ENCODE measurements at places on chromosomes 12 and 14.

DNA sequence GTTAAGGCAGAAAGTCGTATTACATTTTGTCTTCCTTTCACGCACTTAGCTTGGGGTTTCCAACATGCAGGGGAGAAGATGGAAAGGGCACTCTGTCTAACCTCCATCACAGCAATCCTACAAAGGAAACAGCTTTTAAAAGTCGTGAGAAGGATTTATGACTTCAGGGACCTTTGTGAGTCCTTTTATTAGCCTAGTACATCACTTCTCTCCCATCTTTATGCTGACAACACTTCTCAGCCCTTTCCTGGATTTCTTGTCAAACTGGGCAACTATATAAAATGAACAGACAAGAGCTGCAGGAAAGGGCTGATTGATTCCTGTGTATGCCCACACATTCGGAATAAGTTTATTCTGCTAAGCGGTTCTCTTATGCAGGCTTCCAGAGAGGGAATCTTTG, 159.0 kb downstream of the DERA start:
- DNase-seq, result no peak

GRCh38 chr12:70670948-70671347, 33.7 kb upstream of the PTPRB start:
- no peak for DNase-seq

GRCh38 chr14:67584978-67585377, 15.1 kb downstream of the PIGH start:
- no peak for DNase-seq

GRCh38 chr14:101506926-101507835, 54.1 kb upstream of the DIO3 start:
- DNase-seq, result no peak

GRCh38 chr12:80720516-80720915, 3.8 kb downstream of the MYF5 start:
- no peak for DNase-seq

GRCh38 chr14:33356181-33356580, 417.5 kb downstream of the NPAS3 start:
- no peak for DNase-seq

GRCh38 chr12:59472273-59472672, 123.6 kb upstream of the SLC16A7 start:
- DNase-seq, result no peak

- DNase-seq, result no peak
Measured at GRCh38 chr12:98719515-98720504, 74.7 kb downstream of the APAF1 start.

DNA sequence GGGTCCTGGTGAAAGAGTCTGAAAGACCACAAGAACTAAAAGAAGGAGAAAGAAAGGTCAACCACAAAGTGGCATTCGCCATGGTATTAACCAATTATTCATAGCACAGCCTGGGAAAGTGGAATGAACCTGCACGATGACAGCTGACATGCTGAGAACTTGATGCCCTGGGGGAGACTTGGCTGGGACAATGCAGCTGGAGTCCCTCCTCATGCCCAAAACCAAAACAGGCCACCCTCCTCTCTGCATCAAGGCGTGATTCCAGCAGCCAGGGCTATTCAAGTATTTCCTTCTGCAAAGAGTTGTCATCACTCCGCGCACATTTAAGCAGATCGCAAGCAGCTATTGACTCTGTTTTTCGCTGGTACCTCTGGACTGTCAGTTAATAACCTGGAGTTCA, 167.1 kb upstream of the NOS1 start:
- no peak for DNase-seq

DNA sequence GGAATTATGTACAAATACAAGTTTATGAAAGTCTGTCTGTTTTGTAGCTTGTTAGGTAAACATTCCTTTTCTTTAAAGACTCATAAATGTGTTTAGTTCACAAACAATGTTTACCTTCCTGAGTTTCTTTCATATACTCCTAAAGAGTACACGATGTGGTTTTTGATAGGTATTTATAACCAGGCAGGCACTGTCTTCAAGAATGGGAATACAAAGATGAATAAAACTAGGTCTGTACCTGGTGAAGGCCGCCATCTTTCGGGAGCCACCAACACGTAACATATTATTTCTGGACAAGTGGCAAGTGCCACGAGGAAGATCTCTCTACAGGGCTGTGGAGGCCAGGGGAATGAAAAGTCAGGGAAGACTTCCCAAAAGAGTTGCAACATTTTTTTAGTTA, 144.6 kb upstream of the RASSF8 start:
- no peak for DNase-seq

DNA sequence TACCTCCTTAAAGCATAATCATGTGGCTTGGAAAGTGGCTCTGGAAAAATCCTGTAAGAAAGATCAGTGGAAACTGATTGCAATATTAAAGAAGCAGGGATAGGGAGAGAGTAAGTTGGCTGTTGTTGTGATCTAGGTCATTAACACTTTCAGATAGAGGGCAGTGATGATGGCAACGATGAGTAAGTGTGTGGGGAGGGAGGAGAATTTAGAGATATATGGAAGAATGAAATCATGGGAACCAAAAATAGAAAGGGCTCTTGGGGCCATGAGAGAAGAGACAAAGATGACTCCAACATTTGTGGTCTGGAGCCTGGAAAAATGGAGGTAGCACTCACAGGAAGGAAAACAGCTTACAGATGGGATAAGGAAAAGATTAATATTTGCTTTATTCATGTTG, 23.3 kb downstream of the SNRPF start:
- peak; percentile 12 for DNase-seq

- DNase-seq, result no peak
Measured at GRCh38 chr14:91872517-91873470, 5.5 kb upstream of the TC2N start.

DNA sequence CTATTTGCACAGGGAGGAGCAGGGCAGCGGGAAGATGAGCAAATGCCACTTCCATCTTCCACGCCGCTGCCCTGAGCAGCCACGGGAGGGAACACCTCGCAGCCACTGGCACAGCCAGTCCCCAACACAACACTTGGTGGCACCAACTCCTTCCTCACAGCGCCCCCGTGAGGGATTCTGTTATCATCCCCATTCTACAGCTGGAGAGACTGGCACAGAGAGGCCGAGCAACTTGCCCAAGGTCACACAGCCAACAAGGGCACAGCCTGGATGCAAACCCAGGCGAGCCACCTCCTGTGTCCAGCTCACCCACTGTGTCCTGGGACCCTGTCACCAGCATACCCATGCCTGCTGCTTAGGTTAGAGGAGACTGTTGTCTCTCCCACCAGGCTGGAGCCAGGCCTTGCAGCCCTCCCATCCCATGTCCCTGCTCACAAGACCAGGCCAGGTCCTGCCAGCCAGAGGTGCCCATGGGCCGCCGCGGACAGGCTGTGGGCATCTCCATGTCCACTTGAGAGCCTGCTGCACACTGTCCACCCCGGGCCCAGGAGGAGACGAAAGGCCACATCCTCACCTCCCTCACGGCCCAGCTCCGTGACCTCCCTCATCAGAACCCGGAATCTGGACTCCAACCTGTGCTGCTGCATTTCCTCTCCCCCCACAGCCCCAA, 57.0 kb downstream of the NCOR2 start:
- no peak for DNase-seq

- no peak for DNase-seq
Measured at GRCh38 chr14:55133416-55133815, 4.4 kb downstream of the LGALS3 start.

GRCh38 chr12:101039848-101040531, 170.0 kb downstream of the SLC5A8 start:
- no peak for DNase-seq

- DNase-seq, result no peak
Measured at GRCh38 chr12:15662983-15663659, 126.1 kb downstream of the EPS8 start.

- DNase-seq, result no peak
Measured at GRCh38 chr12:122139266-122139665, 34.8 kb downstream of the IL31 start.

DNA sequence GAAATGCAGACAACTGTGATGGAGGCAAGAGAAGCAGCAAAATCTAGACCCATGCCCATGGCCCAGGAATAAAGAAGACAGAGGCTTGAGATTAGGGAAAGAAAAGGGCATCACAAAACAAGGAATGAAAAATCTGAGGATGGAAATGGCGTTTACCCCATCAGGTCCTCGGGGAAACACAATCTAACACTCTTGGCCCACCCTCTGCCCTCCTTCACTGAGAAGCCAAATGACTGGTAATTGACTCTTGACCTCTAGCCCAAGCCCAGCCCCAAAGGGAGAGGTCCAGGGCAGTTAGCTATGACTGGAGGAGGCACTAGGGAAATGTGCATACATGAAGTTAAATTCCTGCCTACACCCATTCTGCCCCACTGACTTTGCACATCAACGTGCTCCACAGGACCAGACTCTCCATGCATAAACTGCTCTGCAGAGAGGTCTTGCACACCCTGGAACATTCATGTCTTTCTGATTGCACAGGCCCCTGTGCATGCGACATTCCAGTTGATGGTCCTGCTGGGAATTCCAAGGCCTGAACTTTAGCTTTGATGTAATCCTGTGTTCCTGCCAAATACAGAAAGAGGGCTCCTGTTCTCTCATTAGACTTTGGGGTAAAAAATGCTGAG, 5.7 kb downstream of the ZFHX2 start:
- DNase-seq, result no peak

- no peak for DNase-seq
Measured at GRCh38 chr12:122161682-122162081, 12.3 kb downstream of the IL31 start.

DNA sequence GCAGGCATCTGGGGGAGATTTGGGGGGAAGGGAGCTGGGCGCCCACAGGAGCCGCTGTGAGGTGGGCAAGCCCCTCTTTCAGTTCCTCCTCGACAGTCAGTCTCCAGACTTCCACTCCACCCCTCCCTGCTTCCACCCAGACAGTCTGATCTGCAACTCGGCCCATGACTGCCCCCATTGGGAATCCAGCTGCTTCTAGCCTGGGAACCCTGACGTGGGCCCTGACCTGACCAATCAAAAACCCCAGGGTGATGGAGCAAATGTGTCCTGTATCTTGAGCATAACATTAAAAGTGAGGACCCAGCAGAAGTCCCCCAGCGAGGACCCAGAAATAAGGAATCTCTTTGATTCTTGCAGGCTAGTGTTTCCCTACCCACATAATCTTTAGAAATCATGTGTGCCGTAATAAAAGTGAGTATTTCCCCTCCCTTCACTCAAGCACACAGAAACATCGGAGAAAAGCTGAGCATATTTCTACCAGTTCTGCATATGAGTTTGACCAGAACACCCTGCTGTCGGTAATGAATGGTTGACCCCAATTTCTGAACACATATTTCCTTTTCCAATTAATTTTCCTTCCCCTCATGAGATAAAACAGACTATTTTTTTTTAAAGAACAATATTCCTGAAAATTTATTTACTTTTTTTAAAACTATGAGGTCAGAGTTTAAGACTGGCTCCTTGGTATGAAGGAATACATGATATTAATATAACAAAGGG, 6.4 kb downstream of the SSH1 start:
- no peak for DNase-seq

DNA sequence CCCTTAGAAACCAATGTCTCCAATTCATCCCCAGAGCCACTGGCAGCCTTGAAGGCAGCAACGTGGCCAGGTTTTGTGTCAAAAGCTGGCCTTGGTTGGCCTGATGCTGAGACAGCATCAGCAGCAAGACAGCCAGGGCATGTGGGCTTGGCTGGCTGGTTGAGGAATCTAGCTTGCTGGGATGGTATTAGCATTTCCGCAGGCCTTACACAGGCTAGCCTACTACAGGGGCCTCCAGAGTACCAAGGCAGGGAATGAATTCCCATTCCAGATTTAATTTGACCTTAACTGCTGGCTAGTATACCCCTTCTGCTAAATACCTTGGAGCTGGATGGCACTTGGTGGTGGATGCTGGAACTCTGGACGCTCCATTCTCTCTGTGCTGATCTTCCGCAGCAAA, 15.8 kb downstream of the NGDN start:
- DNase-seq, result no peak

Measured in muscle of arm (tissue), 14 donors.